Mesothelial cell of epicardium (in vitro differentiated cells): ENCODE measurements at places on chromosomes 12 and 14.

- no peak for DNase-seq
Measured at GRCh38 chr14:55851301-55851700, 266.9 kb upstream of the PELI2 start.

DNA sequence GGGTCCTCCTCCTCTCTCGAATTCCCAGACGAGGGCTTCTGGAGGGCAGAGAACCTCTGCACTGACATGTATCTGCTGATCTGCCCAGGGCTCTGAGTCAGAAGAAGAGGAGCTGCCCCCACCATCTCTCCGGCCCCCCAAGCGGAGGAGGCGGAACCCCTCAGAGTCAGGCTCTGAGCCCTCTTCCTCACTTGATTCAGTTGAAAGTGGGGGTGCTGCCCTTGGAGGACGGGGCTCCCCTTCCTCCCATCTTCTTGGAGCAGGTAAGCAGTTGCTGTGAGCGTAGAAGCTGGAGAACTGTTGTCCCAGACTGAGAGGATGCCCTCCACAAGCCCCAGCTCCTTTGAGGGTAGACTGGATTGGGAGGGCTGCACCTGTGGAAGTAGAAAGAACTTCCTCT, 19.8 kb downstream of the PRPF40B start:
- no peak for DNase-seq

- DNase-seq: no peak
Measured at GRCh38 chr12:26976687-26977086, 37.5 kb downstream of the TM7SF3 start.

DNA sequence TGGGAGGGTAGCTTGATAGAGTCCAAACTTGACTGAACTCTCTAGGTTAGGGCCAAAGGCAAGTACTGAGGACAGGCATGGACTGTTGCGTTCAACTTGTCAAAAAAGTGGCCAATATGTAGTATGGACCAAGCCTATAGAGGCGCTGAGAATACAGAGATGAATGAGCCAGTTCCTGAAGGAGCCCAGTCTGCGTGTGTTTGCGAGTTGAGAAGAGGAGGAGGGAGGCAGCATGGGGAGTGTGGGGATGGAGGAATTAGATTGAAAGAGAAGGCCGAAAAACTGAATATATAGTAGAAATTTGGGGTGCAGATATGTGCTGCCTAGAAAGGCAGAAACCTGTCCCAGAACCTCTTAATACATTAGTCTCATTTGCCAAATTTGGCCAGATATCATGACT, 412.4 kb downstream of the PCNX1 start:
- DNase-seq: no peak

GRCh38 chr12:91492648-91493047, 310.0 kb upstream of the DCN start:
- DNase-seq: no peak

DNA sequence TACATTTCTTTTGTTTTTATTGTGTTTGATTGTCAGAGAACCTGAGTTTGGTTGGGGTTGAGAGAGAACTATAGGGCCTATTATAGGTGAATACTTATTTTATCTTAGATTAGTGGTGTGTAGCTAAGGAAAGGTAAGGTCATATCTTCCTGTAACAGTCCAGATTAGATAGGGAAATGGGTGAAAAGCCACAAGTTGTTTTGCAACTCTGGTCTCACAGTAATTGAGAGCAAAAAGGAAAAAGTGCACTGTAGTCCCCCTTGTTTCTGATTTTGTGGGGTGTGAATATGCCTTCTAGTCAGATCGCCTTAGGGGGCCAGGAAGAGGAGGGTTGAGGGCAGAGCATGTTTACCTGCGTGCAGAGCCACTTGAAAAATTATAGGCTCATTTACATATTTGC, 8.9 kb downstream of the MSRB3 start:
- DNase-seq: no peak

GRCh38 chr12:75834591-75834990, 197.0 kb downstream of the PHLDA1 start:
- DNase-seq: no peak

DNA sequence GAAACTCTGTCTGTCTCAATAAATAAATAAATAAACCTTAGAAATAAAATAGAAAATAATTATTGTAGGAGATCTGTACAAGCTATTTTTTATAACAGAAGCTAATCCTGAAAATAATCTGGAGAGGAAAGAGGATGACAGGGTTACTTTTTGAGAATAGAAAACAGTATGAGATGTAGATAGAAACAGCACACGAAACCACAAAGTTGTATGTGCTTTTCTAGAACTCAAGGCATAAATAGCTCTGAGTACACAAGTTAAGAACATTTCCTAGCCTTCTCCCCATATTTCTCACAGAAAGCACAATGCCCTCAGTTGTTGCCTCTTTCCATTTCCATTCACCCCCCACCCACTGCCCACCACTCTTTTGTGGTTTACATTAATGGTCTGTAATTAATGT, 35.7 kb downstream of the SLC38A4 start:
- DNase-seq: no peak

GRCh38 chr12:27968972-27969623, 3.4 kb downstream of the PTHLH start:
- DNase-seq: peak; percentile 52
